ENCODE measurements at places on chromosomes 2 and 18.

- no peak for DNase-seq
These were observed 295.1 kb downstream of the CNTNAP5 start for GRCh38 chr2:124320051-124320688.

DNA sequence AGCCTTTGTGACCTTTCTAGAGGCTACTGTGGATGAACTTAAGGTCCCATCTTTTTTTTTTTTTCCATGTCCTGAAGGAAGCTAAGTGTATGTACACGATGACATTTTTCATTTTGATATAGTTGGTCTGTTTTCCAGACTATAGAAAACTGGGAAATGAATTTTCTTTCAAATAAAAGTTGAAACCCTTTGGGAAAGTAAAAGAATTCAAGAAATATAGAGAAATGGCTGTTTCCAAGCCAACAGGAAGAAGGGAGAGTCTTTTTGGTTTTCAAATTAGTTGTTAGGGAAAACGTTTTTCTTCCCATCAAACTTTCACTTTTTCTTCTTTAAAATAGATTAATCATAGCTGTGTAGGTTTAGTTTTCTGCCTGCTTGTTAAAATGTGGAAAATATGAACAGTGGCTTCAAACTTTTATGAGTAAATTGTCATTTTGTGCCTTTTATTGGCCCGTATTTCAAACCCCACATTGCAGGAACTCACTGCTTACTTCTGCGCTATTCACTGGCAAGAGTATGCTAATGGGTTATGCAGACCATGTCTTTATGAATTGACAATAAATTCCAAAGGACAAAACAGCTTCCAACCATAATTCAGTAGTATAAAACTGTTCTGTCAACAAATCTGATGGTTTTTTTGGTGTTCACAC is 27.7 kb upstream of the LYPD1 start:
- no peak for DNase-seq

GRCh38 chr18:48459016-48459415 is 49.8 kb upstream of the ZBTB7C start:
- no peak for DNase-seq

DNA sequence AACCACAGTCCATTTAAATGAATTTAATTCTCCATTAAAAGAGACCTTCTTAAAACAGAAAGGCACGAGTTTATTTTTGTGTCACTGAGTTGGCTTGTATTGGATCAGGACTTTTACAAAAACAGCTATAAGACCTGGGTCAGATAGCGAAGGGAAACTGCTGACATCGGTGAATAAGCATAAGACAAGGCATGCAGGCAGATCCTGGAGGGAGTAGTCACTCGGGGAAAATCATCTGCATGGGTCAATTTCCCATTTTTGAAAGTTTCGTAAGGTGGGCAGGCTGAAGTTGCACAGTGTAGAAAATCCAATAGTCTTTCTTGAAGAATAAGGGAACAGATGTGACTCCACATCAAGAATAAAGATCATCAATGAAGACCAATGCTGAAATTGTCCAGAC is 12.9 kb downstream of the IL36B start:
- no peak for DNase-seq

GRCh38 chr18:70046207-70046606 is 98.5 kb upstream of the CD226 start:
- no peak for DNase-seq

Data from foreskin melanocyte (primary cell).